Stimulated activated CD4-positive, alpha-beta T cell treated with anti-CD3 and anti-CD28 coated beads, Interleukin-12 subunit alpha, Interleukin-12 subunit beta, amount 100 ng/mL, for 4 hours (primary cell): ENCODE measurements at places on chromosomes 11 and 22.

- DNase-seq, result no peak
These were observed 37.1 kb upstream of the OR8B8 start for GRCh38 chr11:124482362-124483147.

DNA sequence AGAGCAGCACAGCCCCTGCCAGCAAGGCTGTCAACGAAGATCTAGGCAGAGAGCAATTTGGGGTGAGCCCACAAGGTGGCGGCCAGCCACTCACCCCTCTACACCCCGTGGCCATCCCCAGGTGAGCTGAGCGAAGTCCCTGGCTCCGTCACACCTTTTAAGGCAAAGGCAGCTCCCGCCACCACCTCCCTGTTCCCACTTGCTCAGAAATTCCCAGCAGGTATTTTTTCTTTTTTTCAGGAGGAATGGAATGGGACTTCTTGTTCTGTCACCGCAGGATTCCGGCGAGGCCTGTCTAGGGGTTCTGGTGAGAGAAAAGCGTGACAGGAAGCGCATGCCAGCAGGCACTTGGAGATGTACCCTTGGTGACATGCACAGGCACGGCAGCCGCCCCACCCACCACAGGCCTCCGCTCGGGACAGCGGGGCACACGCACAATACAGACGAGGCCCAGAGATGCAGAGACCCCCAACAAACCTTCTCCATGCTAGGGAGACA lies 10.0 kb downstream of the RPL3 start:
- no peak for DNase-seq

GRCh38 chr22:27706489-27706888 lies 95.1 kb downstream of the MN1 start:
- DNase-seq, result no peak

GRCh38 chr22:40425082-40425481 lies 54.7 kb downstream of the SGSM3 start:
- DNase-seq, result no peak

DNA sequence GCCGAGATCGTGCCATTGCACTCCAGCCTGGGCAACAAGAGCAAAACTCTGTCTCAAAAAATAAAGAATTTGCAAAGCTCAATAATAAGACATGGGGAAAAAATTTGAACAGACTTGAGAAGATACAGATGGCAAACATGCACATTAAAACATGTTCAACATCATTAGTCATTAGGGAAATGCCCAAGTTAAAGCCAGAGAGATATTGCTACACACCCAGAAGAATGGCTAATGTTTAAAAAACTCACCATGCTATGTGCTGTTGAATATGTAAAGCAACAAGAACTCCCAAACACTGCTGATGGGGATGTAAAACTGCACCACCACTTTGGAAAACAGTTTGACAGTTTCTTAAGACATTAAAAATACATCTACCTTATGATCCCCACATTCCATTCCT lies 12.6 kb downstream of the LRRC75B start:
- DNase-seq, result no peak
